ENCODE measurements at places on chromosomes 16 and 17.

DNA sequence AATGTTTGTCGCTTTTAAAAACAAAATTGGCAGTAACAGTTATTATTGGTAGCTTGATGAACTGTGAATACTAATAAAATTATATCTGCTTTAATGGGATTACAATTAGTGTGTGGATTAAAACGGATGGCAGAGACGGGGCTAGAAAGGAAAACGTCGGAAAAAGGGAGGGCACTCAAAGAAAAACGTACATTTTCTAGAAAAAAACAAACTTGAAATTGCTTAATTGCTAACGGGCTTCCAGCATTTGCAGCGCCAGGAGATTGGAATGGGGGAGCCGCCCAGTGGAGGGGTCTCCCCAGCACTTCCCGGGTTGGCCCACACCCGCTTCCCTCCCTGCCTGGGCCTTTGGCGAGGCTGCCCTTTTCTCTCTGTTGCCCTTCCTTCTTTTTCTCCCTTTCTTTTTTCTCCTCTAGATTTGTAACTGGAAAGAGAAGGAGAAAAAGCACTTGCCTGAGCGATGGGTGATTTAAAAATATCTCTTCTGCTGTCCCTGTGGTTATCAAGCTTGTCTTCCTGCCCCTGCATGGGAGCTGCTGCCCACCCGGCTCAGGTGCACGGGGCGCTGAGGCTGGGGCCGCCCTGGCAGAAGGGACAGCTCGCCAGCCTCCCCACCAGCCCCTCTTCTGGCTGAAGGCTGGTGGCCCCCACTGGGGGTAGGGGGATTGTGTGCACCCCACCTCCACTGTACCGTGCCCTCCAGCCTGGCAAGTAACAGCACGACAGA is 5.9 kb downstream of the BAHCC1 start:
- DNase-seq, result no peak

GRCh38 chr16:82761236-82761635 is 134.5 kb downstream of the CDH13 start:
- DNase-seq, result no peak

- peak; percentile 67 for DNase-seq
Observed at GRCh38 chr17:76710863-76711611, at the start of gene MXRA7. Gene MXRA7, minus strand, starts transcription at chr17:76710965. Its CDS starts 19 bp downstream, at chr17:76710946.

DNA sequence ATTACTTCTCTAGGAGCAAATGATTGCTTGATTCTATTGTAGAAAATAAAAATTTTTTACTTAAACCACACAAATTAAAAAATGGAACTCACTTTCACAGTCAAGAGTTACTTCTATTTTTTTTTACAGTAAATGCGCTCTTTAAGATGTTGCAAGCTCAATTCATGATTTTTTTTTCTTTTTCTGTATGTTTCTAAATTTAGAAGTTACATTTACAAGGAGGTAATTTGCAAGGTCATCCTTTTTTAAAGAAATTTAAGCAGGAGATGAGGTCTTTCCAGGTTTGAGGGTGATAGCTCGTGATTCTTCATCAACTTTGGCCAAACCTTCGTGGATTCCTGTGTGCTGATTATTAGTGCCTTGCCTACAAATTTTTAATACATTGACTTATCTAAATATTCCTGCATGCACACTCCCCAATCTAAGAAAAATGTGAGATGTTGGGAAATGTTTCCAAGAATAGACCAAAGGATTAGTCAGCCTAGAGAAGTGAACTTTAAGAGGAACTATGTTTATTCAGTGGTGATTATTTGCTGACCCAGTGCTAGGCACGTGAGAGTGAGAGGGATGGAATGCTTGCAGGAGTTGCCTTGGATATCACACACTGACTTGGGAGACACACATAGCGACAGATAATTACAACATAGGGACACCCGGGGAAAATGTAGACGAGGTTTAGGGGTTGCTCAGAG is 429.8 kb downstream of the MAF start:
- DNase-seq, result no peak

GRCh38 chr16:85403693-85404092 is 209.4 kb upstream of the GSE1 start:
- DNase-seq, result no peak

GRCh38 chr17:45374501-45374900 is 57.7 kb upstream of the MAP3K14 start:
- no peak for DNase-seq

GRCh38 chr17:3448059-3448665 is 14.5 kb upstream of the OR1E2 start:
- no peak for DNase-seq
